ENCODE measurements at places on chromosomes 5 and 9.

- DNase-seq = no peak
These were observed 101.9 kb upstream of the EFNA5 start for GRCh38 chr5:107772418-107773310.

- DNase-seq = no peak
These were observed 216.1 kb downstream of the MEF2C start for GRCh38 chr5:88666761-88667495.

GRCh38 chr9:33468797-33469621 is 4.7 kb downstream of the NOL6 start:
- no peak for DNase-seq

- DNase-seq = peak; percentile 60
These were observed 56.4 kb downstream of the PFDN1 start for GRCh38 chr5:140246378-140247122.

DNA sequence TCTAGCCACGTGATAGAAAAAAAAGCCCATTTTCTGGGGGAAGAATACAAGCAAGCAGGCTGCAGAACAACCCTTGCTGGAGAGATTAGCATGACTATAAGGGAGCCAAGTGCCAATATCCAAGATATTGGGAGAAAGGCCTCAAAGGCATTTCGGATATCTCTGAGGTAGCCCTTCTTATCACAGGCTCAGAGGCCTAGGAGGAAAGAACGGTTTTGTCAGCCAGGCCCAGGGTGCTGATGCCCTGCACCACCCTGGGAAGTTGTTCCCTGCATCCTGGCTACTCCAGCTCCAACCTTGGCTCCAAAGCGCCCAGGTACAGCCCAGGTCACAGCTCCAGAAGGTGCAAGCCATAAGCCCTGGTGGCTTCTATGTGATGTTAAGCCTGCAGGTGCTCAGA is 66.4 kb downstream of the C9orf153 start:
- DNase-seq = no peak

DNA sequence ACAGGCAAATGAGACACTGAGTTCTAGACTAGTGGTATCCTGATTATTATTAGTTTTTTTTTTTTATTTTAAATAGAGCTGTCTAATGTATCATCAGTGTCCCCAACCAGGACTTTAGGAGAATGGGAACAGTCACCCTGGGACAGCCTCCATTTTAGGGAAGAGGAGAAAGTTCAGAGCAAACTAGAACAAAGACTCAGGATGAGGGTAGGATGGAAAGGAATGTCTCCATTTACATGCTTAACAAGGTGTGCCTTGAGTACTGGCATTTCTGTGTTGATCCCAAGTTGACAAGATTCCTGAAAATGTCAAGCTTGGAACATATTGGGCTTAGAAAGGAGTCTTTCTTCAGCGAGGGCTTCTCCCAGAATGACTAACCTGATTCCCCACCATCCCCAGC is 223.5 kb downstream of the ARRDC3 start:
- DNase-seq = no peak

DNA sequence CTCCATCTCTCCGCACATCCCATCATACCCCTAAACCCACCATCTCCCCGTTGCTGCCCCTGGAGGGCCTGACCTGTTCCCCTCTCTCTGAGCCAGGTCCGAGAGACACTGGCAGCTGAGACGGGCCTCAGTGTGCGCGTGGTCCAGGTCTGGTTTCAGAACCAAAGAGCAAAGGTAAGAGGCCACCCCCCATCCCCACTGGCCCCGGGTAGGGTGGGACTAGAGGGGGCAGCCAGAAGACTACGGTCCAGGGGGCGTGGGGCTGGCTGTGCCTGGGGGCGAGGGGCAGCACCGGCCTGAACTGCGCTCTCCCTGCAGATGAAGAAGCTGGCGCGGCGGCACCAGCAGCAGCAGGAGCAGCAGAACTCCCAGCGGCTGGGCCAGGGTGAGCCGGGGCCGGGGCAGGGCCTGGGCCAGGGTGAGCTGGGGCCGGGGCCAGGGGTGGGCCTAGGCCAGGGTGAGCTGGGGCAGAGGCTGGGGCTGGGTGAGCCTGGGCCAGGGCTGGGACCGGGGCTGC is 79.8 kb downstream of the LMX1B start:
- DNase-seq = no peak

DNA sequence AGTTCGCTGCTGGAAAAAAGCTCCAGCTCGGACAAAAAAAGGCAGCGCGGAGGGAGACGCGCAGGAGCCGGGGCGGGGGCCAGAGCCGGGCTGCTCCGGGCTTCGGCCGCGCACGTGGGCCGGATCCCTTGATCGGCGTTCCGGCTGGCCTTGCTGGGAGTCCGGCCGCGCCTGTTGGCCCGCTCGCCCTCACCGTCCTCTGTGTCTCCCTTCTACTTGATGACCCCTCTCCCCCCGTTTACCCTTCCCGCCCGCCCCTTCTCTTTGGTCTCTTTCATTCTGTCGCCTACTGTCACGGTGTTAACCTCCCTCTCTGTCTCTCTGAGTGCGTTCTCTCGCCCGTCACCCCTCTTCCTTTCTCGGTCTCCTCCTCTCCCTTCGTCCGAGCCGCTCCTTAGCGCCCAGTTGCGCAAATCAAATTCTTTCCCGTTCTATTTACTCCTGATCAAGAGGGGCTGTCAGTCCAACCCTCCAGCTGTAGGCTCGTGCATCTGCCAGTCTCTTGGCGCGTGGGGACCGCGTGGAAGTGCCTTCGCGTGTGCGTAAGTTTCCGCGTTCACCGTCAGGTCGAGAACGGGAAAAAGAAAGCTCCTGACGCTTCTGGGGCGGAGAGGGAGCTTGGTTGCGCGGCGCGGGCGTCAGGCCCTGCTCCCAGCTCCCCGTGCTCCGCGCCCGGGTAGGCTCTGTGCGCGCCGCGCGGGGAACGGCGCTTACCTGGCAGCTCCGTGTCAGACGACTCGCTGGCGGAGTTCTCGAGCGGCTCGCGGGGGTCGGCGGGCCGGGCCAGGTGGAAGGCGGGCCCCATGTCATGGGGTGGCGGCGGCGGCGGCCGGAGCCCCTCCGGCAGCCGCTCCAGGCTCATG is 798 bp downstream of the PITX1 start:
- no peak for DNase-seq

DNA sequence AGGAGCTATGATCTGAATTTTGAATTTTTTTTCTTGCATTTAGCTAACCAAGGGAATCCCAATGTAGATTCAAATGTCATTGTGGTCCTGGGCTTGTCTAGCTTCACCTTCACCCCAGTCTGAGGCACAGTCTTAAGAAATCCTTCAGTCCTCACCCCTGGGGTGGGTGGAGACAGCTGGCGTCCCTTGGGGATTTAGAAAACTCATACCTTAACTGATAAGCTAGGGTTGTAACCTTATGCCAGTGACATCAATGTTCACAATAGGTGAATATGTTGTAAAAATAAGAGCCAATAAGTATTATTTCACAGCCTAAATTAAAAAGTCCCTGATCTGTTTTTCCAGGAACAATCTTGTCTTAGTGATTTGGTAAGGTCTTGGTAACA is 4.6 kb downstream of the ISOC1 start:
- DNase-seq = no peak

DNA sequence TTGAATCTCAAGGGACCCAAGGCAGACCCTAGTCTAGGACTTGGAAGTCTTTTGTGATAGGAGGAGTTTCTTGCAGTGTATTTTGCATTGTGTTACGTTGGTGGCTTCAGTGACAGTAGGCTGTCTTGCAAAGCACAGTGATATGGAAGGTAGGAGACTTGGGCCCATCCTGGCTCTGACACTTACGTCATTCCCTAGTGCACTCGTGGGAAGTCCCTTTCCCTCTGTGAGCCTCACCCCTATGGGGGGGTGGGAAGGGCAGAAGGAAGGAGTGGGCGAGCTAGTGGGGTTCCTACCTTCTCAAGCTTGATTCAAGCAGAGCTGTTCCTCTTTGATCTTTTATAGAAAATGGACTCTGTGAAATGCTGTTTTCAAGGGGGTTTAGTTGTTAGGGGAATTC is 9.2 kb upstream of the TEX53 start:
- DNase-seq = no peak

DNA sequence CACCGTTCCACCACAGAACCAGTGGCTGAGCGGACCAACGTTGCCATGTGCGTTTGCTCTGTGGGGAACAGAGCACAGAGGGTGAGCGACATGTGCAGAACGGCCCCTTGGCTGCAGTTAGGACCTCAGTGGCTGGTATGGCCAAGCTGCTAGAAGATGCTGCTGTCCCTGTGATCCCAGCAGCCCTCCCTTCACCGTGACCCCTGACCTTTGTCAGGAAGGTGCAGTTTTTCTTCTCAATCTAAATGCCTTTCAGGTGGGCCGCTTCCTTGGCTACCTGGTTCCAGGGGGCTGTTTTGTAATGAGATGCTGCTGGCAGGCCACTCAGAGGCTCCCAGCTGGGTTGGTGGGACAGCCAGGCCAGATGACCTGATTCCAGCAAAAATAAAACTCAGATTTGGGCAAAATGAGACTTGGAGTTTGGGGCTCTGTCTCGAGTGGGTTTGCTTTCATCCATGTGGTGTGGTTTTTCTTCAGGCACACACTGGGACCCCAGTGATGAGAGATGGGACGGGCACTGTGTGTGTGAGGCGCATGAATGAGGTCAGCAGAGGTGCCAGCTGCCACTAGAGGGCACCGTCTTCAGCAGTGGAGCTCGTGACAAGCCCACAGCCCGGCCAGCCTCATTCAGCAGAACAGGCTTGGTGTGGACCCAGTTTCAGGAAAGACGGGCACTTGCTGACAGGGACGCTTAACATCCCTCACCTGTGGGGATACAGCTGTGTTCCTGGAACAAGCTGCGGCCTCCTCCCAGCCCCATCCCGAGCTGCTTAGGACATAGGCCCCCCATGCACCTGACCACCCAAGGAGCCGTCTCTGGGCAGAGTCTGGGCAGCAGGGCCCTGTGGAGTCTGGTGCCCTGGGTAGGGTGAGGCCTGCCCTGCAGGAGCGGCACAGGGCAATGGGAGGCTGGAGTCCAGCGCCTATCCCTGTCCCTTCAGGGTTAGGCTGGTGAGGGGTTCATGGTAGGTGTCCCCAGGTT is 4.1 kb downstream of the MRPS2 start:
- peak; percentile 55 for DNase-seq

GRCh38 chr5:64453405-64453804 is 52.4 kb upstream of the RGS7BP start:
- no peak for DNase-seq

DNA sequence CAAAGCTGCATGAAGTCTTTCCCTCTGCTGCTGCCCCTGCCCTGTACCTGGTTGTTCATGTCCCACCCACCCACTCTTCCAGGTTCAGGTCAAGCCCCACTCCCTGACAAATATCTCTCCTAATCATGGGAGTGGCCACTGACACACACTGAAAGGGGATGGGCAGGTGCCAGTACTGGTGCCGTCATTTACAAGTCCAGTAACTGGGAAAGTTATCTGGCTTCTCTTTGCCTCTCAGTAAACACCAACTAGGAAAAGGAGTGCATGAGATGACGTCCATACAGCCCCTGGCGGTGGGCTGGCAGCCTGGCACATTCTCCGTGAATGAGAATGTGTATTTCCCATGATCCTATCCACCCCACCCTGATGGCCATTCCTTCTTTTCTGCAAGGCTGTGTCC is 225.2 kb downstream of the FSTL4 start:
- DNase-seq = no peak

GRCh38 chr5:67591491-67591890 is 394.9 kb upstream of the CD180 start:
- DNase-seq = peak; percentile 28

DNA sequence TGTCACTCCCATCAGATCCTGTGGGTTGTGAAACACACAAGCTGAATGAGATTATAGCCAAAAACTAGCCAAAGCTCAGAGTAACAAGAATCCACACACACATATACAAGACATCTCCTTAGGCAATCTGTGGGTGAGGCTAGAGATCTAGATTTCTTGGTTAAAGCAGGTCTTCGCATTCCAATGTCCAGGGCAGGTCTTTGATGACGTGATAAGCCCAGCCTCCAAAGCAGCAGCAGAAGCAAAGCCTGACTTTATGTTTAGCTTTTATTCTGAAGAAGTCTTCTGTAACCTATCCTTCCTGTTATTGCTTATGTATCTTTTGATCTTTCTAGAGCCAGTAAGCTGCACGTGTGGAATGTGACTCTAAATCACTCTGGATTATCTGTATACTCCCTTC is 199.1 kb upstream of the SLC30A5 start:
- no peak for DNase-seq

- DNase-seq = no peak
These were observed 9.2 kb upstream of the GRHPR start for GRCh38 chr9:37413311-37413710.

GRCh38 chr9:6889868-6890267 is 132.1 kb downstream of the KDM4C start:
- DNase-seq = no peak

DNA sequence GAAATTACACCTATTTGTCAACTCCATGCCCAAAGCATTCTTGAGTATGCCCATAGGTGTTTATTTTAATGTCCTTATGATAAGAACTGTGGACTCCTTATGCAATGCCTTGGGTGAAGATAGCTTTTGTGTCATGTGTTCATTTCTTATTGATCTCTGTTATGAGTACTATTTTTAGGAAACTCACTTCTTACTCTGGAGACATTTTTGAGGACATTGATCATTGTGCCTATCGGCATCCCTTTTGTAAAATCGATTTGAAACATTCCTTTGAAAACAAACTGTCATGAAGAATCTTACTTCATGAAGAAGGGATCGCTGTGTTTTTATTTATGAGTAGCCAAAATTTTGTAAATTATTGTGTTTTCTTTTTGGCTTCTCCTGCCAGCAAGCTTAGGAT is 257.3 kb downstream of the NTRK2 start:
- DNase-seq = no peak

DNA sequence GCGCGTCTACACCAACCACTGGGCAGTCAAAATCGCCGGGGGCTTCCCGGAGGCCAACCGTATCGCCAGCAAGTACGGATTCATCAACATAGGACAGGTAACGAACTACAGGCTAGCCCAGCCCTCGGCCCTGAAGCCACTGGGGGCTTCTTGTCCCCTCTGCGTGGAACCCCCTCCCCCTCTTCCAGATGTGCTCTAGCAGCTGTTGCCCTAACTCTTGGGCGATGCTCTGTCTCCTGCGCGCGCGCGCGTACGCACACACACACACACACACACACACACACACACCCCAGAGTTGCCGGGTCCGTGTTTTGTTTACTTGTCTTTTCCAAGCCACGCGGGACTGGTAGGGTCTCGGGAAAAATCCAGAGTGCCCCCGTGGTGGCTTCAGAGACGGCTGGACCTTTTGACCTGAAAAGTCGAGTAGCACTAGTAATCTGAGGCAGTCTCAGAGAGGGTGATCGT is 836 bp downstream of the PCSK5 start:
- DNase-seq = peak; percentile 93

- no peak for DNase-seq
These were observed 8.4 kb upstream of the FAM120AOS start for GRCh38 chr9:93461821-93462220.

DNA sequence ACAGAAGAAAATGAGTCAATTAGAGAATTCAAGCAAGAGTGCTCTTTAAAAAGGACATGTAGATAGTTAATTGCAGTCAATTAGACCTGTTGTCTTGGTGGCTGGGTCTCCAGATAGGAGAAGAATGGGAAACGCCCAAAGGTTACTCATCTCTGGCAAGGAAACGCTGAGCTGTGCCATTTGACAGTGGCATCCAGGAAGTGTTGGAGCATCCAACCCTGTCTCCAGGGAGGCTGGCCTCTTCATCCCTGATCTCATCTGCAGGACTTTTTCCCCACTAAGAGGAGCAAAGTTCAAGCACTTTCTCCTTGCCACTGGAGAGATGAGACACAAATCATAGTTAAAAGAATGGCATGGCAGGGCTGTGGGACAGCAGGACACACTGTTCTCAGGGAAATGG is 111.7 kb upstream of the MSX2 start:
- DNase-seq = no peak

Measured in muscle of back (tissue), 13 donors.